ENCODE measurements at places on chromosomes 2 and 18.
A peak's percentile ranks its signal among the peaks of the same experiment; 100 is the strongest.

- no peak for DNase-seq
These were observed 40.4 kb downstream of the SERTAD2 start for GRCh38 chr2:64613276-64613675.

- DNase-seq: no peak
These were observed 97.4 kb downstream of the KCNF1 start for GRCh38 chr2:11009176-11009575.

DNA sequence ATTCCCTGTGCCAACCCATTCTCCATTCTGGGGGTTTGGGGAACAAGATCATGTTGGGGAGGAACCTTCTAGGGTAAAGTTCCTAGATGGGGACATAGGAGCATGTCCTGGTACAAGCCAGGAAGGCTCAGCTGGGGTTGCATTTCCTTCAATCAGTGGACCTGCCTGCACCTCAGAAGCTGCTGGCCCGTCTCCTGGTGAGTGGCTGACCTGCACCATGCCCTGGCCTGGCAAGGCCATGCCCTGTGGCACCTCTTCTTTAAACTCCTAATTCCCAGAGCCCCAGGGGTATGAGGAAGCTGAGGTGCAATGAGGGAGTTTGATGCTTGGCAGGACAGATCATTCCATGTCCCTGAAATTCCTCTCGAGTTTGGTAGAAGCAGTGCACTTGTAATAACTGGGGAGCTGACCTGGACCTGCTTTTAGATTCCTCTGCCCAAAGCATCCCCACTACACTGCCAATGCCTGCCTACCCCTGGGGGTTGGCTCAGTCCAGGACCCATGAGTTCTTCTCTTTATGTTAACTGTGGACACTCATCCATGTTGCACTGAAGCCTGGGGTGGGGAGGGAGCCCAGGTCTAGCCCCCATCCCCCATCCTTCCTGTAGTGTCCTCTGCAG, 25.3 kb downstream of the MROH2A start:
- DNase-seq: no peak

DNA sequence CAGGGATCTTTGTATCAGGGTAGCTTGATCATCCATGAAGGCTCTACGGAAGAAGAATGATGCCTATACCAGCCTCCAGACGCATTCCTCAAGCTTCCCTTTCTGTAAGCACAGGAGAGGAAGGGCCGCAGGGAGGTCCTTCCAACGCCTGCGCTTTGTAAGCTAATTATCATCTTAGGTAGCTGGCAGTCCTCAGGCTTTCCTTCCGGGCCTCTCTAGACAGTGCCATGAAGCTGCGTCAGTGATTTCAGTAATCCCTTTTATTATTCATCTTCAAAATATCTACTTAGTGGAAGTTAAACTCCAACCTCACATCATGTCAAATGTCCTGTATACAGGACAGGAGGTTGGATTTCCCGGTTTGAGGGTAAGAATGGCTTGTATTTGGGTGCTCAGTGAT, 92.3 kb downstream of the ETAA1 start:
- no peak for DNase-seq

DNA sequence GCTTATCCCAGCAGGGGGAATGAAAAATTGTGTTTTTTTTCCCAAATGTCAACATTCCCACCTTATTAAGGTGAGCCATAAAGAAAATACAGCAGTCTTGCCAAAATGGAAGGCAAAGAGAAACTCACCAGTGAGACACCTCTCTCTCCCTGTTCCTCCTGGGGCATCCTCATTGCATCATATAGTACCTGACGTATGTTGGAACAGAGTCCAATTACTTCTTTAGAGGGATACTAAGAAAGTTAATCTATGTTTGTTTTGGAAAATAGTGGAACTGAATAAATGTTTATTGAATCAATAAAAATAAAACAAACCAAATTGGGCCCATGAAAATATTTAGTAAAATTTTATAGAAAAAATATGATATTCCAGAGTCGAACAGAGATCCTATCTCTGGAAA, 700.4 kb downstream of the LRRTM4 start:
- DNase-seq: no peak

DNA sequence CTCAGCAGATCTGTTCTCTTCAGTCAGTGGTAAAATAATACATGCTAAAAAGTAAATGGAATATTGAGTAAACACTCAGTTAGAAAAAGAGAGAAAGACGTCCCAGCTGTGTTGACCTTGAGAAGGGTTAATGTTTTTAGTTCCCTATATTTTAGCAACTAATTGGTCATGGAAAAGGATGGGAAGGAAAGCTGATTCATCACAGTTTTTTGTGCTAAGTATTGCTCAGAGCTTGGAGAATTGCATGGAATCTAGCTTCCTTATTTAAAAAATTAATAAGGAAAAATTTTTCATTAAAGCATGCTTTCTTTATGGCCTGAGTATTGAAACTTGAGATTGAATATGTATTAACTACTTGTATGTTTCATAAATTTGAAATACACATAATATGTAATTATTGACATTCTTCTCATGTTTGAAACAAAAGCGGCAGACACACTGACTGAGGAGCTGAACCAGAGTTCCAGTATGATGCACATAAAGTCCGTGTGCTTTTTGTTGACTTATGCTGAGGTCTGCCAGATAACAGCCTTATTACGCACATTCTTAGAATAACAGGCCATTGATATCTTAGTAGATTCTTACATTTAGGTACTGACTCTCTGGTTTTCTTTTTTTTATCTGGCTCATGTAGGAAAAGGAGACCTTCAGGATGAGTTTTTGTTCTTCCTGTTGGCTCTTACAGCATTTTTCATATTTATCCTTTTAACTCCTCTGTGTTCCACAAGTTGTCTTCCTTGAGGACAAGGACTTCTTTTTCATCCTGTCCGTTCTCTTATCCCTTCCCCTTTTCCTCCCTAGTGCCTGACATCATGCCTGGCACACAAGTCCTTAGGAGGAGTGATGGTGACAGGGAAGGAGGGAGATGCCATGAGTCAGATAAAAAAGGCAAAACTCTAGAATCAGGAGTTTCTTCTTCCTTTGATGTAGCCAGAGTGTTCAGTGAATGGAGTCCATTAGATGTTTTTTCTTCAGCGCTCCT, 194.1 kb downstream of the PTPRM start:
- no peak for DNase-seq

GRCh38 chr2:55311444-55311870, 42.4 kb upstream of the MTIF2 start:
- DNase-seq: peak; percentile 9

- no peak for DNase-seq
These were observed 129.0 kb upstream of the PARD3B start for GRCh38 chr2:204416236-204416635.

DNA sequence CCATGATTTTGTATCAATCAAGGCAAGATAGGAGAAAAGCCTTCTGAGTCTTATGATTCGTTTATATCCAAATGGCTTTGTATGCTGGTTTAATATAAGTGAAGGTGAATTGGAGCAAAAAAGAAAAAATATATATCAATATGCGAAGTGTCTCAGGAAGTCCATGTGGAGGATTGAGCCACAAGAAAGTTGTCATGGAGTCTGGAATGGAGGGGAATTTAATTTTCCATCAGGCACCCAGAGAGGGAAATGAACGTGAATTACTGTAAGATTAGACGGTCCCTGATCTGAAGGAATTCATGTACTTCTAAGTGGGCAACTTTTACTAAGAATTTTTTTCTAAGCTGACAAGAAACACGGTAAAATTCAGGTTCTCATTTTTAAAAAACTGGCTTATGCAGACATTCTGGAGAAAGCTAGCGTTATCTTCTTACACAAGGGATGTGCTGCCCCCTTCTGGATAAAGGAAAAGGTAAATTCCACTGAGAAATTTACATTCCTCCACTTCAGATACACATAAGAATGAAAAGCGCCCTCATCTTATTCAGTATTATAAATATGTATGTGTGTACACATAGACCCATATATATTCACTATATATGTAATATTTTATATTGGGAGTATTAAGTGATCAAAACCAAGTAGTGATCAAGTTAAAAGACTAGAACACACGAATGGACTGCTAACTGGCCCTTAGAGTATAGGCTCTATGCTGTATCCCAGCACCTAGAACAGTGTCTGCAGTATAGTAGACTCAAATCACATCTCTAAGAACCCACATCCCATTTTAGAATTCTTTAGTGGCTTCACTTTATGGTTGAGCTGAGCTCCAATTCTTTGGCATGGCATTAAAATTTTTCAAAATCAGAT, 289.0 kb upstream of the TFPI start:
- DNase-seq: no peak

GRCh38 chr2:60662781-60663180, 93.3 kb upstream of the PAPOLG start:
- no peak for DNase-seq

- DNase-seq: no peak
These were observed 111.8 kb upstream of the ASB18 start for GRCh38 chr2:236375973-236376476.

DNA sequence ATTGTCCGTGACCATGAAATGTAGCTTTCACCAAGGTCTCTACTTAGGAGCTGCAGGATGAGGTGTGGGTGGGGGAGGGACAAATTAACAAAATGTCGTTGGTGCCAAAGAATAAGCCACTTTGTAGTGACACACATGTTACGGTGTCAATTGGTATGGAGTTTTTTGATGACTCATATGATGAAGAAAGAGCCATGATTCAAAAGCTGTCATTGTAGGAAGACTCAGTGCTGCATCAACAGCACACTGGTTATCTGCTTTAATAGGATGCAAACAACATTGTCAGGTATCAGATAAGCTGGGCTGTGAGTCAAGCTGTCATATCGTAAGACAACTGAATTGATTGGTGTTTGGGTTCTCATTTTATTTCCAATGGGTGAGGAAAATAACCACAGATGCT, 36.6 kb upstream of the BOD1L2 start:
- DNase-seq: no peak

DNA sequence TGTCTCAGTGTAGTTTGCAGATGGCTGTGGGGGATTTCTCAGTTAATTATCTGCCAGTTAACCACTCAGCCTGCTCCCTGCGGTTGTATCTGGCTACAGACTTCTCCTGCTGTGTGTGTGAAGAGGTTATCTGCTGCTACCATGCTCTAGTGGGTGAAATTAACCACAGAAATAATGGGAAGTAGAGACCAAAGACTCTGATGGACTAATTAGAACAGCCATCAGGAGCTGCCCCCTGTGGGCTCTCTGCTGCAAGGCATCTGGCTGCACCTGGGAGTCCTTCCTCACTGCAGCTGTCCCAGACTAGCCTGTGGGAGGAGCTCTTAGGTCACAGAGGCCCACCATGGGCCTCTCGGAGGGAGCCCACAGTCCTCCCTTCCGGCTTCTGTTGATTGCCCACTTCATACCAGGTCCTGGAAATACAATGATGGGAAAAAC, 66.6 kb downstream of the CTIF start:
- DNase-seq: no peak

- DNase-seq: no peak
These were observed 15.9 kb downstream of the GATA6 start for GRCh38 chr18:22185273-22185672.

DNA sequence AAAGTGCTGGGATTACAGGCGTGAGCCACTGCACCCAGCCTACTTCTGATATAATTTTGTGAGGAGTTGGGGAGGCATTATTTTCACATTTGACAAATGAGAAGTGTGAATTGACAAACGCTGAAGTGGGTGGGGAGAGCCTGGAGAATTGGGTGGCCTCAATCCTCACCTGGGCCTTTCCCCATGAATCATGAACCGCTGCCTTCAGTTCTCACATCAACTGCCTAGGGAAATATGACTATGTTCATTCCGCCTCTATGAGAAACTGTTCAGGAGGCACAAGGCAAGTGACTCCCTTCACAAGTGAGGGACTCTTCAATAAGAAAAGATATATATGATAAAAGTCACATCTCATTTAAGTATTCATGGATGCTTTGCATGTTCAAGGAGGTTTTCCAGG, 96.6 kb upstream of the RND3 start:
- no peak for DNase-seq

All from H54 (cell line).